ENCODE measurements at places on chromosomes 6 and 20.

DNA sequence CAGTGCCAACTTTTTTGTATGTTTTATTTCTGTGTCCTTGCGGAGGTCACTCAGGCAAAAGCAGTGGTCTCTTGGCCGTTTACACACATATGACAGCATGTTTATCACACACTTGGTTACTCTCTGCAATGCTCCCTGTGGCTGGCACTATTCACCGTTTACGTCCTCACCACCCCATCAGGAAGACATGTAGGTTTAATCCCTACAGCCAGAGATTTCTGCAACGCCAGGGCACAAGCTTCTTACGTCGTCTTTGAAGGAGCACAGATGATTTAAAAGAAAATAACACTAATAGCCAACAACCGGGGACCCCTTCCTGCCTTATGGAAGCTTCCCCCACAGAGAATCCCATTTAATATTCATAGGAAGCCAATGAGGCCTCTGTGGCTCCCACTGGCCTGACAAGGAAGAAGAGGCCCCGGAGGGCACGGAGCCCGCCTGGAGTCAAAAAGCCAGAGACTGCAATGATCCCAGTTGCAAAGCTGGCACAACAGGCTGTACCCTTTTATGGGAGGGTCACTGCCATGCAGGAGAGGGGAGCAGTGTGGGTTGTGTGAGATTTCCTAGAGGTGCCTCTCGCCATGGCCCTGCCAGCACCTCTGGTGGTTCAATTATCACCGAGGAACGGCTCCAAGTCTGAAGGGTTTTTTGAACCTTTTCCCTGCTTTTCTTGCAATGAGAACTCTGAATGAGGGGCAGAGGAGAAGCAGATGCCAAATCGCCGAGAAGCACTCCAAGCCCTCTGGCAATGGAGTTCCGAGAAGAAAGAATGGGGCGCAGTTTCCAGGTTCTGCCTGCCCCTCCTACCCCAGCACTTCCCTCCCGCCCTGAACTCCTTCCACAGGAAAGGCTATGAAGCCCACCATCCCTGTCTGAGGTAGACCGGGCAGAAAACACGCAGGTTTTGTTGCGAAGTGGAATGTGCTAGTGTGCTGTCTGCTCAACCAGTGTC lies 96.2 kb downstream of the THBS2 start:
- DNase-seq = no peak

- DNase-seq = no peak
These were observed 119.9 kb downstream of the INSM1 start for GRCh38 chr20:20487811-20488210.

DNA sequence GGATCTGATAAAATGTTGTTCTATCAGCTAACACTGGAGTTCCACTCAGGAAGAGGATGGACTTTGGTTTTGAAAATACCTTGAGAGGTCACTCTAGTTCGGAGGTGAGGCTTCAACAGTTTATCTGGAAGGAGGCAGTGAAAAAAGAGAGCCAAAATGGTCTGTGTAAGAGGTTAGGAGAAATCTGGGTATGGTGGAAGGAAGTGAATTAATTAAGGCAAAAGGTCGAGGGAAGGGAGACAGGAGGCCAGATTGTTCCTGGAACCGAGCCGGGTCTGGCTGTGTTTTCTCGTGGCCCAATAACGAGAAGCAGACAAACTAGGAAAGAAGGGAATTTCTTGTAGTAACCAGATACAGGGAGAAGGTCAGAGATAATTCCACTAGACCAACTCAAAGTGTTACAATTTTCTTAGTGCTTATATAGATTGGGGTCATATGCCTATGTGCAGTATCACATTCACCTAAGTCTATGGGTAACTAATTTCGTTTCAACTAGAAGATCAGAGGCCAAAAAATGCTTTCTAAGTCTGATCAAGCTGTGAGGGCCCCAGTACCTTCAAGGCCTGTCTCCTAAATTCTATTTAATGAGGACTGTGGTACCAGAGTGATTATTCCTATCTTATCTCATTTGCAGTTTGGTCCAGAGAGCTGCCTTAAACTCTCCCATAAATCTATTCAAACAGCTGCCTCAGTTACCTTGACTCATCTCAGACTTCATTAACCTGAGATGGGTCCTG lies 96.0 kb upstream of the SNX9 start:
- no peak for DNase-seq

- no peak for DNase-seq
These were observed 107.3 kb downstream of the UST start for GRCh38 chr6:148854096-148854495.

GRCh38 chr6:91149956-91150705 lies 563.3 kb upstream of the MAP3K7 start:
- DNase-seq = no peak

GRCh38 chr6:132490024-132490423 lies 22.9 kb downstream of the STX7 start:
- DNase-seq = no peak

DNA sequence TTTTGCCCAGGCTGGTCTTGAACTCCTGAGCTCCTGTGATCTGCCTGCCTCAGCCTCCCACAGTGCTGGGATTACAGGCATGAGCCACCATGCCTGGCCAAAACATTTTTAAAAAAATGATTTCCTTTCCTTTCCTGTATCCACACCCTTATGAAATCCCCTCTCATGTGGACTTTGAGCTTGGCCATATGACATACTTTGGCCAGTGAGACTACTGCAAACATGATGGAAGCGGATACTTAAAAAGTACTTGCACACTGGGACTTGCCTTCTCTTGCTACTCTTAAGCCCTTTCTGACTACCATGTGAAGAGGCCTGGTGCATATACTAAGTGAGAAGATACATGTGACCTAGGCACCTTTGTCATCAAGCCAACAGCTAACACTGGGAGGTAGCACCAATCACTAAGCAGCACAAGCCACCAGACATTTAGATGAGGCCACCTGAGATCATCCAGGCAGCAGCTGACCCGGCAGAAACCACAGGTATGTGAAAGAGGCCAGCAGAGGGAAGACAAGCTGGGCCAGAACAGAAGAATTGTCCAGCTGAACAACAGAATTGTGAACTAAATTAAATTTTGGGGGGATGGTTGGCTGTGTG lies 78.5 kb upstream of the HDAC2 start:
- DNase-seq = no peak

DNA sequence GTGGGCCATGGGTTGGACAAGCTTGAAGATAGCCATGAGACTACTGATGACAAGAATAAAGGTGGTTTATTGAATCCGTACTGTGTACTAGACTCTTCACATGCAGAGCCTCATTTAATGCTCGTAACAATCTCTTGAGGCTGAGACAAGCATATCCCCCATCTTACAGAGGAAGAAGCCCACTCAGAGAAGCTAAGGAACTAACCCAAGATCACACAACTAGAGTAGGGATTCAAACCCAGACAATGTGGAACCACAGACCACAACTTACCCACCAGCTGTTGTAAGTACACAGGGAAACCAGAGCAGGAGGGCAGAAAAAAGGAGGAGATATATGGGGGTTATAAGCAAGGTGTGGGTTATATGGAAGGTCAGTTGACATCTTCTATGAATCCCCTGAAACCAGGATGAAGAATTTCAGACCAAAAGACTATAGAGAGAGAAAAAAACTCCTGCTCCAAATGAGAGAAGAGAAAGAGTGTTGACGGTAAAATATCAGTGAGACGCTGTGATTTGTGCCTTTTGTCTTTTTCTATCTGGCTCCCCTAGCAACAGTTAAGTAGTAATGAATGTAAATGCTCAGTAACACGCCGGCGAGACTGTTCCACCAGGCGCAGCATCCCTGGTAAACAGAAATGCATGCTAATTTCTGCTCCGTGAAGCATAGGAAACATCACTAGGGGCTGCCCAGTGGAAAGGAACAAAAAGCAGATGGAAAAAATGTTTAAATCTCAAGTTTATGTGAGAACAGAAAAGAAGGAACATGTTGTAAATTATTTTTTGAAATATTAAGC lies 80.1 kb upstream of the SLC22A16 start:
- no peak for DNase-seq

- DNase-seq = no peak
These were observed 294.2 kb upstream of the SYNCRIP start for GRCh38 chr6:85936916-85937315.

- no peak for DNase-seq
These were observed 15.0 kb downstream of the BTN2A1 start for GRCh38 chr6:26472549-26473290.

DNA sequence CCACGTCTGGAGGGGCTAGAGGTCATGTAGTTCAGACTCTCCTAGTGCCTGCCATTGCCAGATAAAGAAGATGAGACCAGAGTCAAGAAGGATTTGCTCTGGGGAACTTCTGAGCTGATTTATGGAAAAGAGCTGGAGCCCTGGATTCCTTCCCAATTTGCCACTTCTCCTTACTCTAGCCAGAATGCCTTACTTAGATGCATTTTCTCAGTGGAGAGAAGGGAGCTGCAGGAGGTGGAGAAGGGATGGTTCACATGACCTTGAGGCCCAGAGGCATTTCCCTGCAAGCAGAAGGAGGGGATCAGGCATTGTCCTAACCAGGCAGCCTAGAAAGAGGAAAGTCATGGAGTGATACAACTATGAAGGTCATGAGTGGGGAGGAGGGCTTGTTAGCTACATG lies 122.2 kb downstream of the UNC5CL start:
- DNase-seq = no peak

DNA sequence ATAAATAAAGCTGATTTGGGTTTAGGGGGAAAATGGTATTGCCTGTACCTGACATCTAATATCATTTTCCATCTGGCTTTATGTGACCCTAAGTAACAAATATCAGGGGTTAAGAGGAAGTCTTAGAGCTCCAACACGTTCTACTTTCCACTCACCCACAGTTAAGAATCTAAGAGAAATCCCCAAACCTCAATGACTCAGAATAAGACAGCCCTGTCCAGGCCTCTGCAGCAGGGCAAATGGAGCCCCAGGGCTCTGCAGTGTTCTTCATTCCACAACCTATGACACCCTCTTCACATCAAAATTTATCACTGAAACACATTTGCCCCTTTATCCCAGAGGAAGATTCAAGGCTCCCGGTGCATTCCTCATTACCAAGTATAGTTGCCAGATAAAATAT lies 20.3 kb upstream of the TENT5A start:
- no peak for DNase-seq

GRCh38 chr6:35475573-35475972 lies 7.4 kb downstream of the RPL10A start:
- no peak for DNase-seq

GRCh38 chr6:168388641-168389633 lies 52.0 kb upstream of the SMOC2 start:
- DNase-seq = no peak

GRCh38 chr6:4388675-4389074 lies 253.3 kb upstream of the ECI2 start:
- DNase-seq = no peak
